NCI-H1694 treated with DMSO at 0.1 percent for 48 hours (cell line): ENCODE measurements at places on chromosomes 11 and 22.

DNA sequence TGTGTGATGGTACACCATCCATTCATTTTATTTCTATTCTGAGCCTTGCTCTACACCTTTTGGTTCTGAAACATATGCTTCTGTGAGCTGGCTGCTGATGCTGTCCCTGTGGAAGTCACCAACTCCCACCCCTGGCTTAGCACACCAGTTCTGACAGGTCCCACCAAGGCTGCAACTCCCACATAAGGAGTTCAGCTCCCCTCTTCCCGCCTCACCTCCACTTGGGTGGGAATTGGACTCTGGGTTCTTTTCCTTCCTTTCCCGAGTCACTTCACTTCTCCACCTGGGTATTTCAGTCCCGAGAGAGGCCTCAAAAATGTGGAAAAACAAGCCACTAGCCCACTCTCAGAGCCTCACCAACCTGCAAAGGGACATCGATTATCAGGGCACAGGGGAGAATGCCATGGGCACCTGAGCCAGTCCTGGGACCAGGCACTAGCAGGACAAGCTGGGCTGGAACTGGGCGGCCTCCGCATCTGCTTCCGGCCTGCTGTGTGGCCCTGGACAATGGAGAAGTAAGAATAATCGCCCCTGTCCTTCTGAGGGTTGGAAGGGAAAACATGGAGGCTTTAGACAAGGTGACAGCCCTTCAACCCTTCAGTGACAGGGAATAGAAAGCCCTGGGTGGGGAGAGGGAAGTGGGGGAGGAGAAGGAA, 80.1 kb downstream of the IGLL1 start:
- DNase-seq: no peak

GRCh38 chr11:81135570-81135969, 1598.1 kb downstream of the FAM181B start:
- DNase-seq: no peak

GRCh38 chr11:87295237-87295636, 257.5 kb downstream of the TMEM135 start:
- DNase-seq: no peak

DNA sequence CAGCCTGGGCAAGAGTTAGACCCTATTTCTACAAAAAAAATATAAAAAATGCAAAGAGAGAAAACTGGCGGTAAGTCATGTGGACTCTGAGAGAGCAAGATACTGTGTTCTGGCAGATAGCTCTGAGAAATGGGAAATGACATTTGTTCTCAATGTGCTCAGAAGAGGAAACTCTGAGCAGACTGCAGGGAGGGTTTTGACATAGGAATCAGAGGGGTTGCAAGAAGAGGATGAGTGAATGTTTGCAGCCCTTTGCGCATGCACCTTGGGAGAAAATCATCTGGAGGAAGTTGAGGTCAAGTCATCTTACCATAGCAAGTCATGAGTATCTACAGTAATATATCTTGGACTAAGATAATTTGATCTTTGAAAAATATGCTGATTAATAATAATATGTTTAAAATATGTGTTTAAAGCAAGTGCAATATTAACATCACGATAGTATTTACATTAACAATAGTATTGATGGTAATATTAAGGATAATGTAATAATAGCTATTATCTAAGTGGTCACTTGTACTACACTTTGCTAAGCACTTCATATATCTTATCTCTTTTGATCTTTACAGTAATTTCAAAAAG, 2.6 kb downstream of the ACER3 start:
- DNase-seq: no peak

- no peak for DNase-seq
Measured at GRCh38 chr11:94650756-94651155, 83.6 kb downstream of the PIWIL4 start.

- DNase-seq: no peak
Measured at GRCh38 chr11:12674571-12674935, 332 bp downstream of the TEAD1 start.
